Activated CD8-positive, alpha-beta memory T cell treated with anti-CD3 and anti-CD28 coated beads for 1 hour (primary cell): ENCODE measurements at places on chromosomes 4 and X.

- DNase-seq, result no peak
Measured at GRCh38 chr4:15162465-15163283, 160.4 kb downstream of the CPEB2 start.

GRCh38 chr4:174394915-174395314 is 111.2 kb downstream of the CEP44 start:
- DNase-seq, result no peak

- DNase-seq, result no peak
Measured at GRCh38 chr4:148021686-148022085, 289.8 kb downstream of the ARHGAP10 start.

DNA sequence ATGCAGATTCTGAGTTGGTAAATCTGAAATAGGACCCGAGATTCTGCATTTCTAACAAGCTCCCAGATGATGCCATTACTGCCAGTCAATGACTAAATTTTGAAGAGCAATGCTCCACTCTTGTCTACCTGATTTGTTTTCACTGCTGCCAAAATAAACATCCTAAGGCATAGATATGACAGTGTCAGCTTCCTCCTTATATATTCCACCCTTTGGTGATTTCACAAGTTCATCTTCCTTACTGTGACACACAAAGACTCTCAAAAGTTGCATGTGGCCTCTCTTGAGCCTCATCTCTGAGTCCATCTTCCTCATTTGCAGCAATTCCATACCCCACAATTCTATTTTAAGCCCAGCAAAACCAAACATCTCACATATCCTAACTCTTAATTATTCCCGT is 110.9 kb downstream of the FBXW7 start:
- no peak for DNase-seq

- no peak for DNase-seq
Measured at GRCh38 chr4:184957446-184958115, 60.7 kb upstream of the HELT start.

GRCh38 chr4:130044788-130045531 is 949.0 kb downstream of the C4orf33 start:
- DNase-seq, result no peak

DNA sequence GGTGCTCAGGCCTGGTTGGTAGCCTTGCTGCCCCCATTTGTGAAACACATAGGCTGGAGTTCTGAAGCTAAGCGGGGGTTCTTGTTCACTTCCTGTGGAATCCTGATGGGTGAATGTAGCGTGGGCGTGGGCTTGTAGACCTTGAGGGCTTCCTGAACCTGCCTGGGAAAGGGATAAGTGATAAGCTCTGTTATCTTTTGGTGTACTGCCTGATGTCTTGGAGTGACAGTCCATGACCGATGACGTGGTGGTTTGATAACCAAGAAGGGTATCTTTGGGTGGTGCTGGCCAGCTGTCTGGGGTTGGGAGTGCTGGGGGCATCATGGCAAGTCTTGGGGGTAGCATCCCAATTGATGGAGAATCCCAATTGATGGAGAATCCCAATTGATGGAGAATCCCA is 17.5 kb upstream of the WDR1 start:
- no peak for DNase-seq

GRCh38 chrX:100417681-100418080 is 7.6 kb upstream of the PCDH19 start:
- DNase-seq, result no peak

DNA sequence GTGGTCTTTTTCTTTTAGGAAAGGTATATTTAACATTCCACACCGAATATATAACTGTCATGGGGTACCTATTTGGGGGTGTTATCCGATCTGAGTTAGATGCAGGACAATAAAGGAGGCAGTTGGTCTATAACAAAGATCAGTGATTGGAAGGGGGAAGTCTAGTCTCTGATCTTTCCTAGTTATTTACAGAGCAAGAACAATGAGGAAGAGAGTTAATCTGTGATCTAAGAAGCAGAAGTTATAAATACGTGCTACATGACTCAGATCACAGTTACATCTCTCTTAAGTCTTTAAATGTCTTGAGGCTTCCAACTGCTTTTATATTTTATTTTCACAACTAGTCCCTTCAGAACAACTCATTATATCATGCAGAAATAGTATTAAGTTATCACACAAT is 33.2 kb upstream of the ARMCX4 start:
- DNase-seq, result no peak

DNA sequence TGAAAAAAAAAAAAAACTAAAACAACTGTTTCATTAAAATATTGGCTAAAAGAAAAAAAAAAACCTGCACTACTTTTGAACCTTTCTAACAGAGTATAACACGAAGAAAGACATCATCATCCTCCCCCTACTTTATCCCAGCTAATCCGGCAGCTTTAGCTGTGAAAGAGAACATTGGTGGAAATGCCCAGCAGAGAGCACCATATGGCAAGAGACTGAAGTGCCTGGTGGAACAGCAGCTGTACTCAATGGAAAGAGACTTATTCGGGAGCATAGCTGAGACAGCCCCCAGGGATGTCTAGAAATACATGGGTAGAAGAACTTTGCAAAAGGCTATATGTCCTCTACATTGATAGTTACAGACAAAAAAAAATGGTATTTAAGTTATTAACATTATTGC is 30.3 kb downstream of the STPG2 start:
- DNase-seq, result no peak

DNA sequence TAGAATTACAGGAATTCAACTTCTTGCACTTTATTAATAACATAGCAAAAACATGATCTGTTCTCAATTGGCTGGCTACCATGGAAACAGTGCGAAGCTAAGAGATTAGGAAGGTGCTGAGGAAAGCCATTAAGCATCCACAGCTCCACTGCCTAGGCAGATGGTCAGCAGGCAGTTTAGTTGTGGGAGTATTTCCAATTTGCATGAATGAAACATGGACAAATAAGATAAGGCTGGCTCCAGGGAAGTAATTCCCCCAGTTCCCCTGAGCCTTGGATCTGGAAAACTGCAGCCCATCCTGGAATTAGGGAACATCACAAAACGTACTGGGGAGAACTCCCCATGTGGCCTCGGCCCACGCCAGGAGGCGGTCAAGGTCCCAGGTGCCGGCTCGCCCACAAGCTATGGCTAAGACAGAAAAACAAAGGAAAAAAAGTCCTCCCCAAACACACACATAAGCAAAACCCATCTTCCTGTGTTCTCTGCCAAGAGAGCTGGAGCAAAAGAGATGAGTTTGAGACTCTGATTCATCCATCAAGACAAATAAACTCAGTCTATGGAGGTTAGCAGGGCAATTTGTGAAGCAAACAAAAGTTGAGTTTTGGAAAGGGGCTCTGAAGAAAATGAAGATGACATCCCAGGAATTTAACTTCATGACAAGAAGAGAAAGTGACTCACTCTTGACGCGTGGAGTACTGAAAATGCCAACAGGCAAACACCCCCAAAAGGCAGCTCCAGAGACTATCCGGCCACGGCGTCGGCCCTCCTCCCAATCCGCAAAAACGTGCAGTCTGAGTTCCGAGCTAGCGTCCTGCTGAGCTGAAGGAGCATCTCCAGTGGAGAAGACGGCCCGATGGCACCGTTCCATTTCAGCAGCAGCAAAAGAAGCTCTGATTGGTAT is 45.1 kb downstream of the IGFBP7 start:
- DNase-seq, result no peak
